ENCODE measurements at places on chromosomes 1 and 21. TPM values are rescaled to one million over a fixed set of nuclear protein-coding genes. Genes with fewer than 3 reads are reported as not detected.
A peak's percentile ranks its signal among the peaks of the same experiment; 100 is the strongest.

DNA sequence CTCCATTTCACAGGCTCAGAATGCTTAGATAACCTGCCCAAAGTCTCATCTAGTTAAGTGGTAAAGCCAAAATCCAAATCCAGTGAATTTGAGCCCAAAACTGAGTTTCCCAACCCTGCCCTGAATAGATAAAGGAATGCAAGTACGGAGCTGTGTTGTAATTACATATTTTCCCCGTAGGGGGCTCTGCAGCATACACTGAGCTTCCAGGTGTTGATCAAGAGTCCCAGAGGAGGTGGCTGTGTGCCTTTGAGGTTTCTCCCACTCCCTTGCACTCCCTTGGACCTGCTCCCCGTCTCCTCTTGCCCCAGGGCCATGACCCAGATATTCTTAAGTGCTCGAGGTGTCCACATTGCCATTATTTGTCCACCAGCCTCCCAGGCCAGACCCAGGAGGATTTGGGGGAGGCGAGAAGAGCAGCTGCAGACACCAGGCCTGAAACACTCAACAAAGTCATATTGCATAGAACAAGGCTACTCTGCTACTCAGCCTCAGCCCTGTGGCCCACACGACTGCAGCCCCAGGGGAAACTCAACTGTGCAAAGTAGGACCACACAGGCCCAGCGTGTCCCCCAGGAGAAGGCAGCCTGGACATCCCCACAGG is 18.4 kb upstream of the LY9 start:
- no peak for DNase-seq

DNA sequence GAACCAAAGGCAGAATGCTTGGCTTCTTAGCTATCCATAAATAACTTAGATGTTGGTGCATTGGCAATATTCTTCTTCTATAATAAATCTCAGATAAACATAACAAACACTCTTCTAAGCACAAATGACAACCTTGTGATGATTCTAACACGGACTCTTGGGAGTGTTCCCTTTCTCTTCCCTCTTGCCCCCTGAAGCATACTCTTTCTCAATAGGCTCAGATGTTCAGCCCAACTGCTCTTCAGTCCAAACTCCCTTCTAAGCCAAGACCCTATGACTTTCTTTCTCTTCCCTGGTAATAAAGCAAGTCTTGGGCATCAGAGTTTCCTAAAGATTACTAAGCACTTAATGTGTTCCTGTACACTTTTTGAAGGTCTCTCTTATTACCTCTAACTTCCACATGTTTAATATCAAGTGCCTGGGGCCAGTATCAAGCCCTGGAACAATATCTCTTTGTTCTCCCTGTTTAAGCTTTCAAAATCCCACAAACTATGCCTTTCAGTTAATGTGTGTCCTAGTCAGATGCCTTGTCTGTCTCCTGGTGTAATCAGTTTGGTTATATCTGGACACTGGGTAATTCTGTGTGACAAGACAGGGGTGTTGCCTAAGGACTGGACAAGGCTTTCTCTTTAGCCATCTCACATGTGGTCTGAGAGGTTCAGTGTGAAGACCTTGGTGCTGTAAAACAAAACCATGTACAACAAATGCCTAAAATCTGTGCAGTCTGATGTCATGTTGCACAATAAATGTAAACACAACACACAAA is 92.9 kb upstream of the IVNS1ABP start:
- DNase-seq = no peak

GRCh38 chr1:181936269-181936668 is 125.2 kb downstream of the ZNF648 start:
- no peak for DNase-seq

DNA sequence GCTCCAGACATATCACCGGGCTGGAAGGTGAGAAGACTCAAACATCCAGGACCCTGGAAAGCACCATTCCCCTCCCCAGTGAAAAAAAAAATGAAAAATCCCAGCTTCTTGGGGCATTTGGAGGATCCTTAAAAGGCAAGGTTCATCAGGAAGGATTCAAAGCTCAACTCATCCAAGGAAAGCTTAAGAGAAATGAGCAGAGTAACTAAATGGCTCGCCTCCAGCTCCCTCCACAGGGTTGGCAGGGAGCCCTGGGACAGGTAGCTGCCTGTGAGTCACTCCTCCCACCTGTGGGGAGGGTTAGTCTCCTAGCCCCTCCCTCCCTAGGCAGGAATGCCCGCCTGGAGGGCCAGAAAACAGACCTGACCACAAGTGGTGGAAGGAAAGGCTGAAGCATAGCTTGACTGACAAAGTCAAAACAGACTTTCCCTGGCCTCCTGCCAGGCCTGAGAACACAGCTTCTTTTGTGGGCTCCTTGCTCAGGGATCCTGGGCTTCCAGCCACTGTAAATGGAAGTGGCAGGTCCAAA is 712 bp upstream of the LAMB3 start:
- DNase-seq = peak; percentile 82

DNA sequence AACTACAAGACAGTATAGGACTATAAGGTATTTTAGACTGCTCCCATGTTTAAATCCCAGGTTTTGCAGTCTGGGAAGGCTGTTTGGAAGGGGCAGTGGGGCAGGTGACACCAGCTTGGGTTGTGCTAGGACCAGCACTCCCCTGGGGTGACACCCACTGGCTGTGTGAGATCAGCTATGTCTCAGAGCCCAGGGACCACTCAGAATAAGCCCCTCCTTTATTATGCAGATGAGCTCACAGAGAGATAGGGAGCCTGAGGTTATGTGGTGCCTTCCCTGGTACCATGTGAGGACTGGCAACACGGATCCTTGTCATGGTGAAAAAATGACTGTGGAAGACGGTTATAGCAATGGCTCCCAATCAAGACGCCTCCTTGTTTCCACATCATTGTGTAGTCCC is 71.0 kb downstream of the NENF start:
- no peak for DNase-seq

GRCh38 chr1:29332204-29332603 is 95.9 kb downstream of the PTPRU start:
- no peak for DNase-seq

DNA sequence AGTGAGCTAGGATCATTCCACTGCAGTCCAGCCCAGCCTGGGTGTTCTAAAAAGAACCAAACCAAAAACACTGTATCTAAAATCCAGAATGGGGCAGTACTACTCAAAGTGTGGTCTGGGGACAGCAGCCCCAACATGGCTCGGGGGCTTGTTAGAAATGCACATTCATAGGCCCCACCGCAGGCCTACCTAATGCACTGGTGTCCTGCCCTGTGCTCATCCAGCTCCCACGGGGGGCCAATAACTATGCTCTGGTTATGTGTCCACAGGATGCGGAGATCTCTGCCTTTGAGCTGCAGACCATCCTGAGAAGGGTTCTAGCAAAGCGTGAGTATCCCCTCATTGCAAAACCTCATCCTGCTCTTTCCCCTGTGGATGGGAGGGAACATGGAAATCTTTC is 51.5 kb downstream of the CAPN2 start:
- no peak for DNase-seq

DNA sequence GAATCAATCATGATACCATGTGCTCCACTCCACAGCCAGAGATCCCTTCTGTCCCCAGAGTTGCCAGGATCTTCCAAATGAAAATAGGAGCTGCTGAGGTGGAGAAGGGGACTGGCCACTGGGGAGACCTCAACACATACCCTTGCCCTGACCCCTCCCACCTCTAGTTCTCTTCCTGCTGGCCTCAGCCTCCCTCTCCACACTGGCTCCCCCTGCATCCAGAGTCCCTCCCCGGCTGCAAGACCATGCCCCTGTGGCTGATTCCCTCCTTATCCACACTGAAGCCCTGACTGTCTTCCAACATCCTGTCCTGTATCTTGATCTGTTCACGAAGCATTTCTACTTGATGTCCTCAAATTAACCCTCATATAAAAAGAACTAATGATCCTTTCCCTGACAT is 21.1 kb upstream of the CDK18 start:
- no peak for DNase-seq

GRCh38 chr1:173205146-173206051 is 1.7 kb downstream of the TNFSF4 start:
- DNase-seq = no peak

DNA sequence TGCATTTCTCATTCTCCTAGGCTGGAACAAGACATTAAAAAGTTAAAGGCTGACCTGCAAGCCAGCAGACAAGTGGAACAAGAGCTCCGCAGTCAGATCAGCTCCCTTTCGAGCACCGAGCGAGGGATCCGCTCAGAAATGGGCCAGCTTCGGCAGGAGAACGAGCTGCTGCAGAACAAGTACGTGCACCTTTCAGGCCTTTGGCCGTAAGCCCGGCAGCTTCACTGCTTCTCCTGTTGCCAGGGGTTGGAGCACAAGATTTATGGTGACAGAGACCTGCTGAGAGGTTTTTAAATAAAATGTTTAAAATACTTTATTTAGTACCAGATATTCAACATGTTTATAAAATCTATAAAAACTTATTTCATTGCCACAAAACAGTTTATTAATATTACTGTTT is 53.4 kb downstream of the MACO1 start:
- DNase-seq = peak; percentile 30

DNA sequence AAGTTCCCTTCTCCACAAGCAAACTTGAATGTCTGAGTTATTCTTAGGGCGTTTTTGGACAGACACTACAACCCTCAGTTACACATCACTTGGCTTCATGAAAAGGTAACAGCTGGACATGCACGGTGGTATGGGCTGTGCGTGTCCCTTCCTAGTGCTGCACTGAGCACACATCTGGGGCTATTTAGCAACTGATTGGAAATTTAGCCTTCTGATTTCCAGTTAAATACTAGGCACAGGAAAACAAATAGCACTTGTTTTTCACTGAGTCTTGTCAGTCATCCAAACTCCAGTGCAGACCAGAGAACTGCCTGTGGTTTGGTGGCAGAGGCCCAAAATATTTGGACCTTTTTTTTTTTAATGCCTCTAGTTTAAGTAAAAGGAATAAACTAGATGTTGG is 134.7 kb downstream of the TGFBR3 start:
- DNase-seq = no peak

GRCh38 chr1:229699613-229700267 is 73.7 kb downstream of the URB2 start:
- no peak for DNase-seq

GRCh38 chr1:248046536-248046935 is at the start of gene OR2L3:
Gene OR2L3, plus strand, starts transcription at chr1:248046836. Its CDS starts 13,846 bp downstream, at chr1:248060682.
- no peak for DNase-seq

DNA sequence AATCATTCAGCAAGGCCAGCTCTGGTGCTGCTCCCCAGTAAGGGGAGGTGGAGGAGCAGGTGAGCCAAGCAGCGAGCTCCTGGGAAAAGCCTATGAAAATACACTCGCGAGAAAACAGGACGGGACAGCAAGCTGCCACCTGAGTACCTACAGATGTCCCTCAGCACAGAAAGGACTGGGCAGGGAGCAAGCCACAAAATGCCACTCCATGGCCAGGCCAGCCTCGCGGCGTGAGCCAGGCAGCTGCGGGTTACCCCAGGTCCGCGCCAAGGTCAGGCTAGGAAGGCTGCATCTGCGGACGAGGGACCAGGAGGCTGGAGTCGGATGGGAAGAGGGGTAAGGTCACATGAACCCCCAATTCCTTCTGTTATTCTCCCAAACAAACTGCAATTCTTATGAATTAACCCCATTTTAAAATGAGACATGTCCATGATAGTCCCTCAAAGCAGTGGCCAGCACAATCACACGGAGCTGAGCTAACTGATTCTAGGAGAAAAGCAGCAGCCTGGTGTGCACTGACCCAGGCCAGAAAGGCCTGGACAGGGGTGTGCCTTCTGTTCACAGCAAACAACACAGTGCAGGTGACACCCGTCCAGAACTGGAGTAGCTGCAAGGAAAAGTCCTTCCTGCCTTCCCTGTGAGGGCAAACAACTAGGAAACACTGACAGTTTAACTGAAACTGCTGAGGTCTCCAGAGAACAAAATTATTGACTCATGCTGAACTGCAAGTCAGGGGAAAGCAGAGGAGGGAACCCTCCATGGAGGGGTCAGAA is 26.5 kb downstream of the PARP1 start:
- DNase-seq = no peak

- no peak for DNase-seq
These were observed 102.2 kb downstream of the TSEN15 start for GRCh38 chr1:184153731-184154130.

DNA sequence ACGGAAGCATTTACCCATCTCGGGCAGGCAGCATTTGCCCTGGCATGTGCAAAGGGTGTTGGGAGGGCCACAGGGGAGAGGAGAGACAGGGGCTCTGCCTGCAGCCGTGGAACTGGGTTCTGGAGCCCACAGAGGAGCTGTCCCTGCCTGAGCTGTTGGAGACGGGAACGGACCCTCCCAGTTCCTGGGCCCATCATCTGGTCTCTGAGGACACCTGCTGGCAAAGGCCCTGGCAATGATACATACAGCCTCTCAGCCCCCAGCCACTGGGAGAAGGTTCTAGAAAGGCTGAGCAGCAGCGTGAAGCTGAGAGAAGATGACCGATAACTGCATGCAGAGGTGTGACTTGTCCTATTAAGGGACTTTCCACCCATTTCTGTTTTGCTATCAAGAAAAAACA is 31.4 kb downstream of the FAAP20 start:
- DNase-seq = no peak

- DNase-seq = no peak
These were observed 1.6 kb upstream of the SH3BGRL3 start for GRCh38 chr1:26278303-26278702.

GRCh38 chr1:110091381-110091780 is 20.9 kb upstream of the UBL4B start:
- DNase-seq = no peak

- DNase-seq = no peak
These were observed 480.2 kb upstream of the RUNX1 start for GRCh38 chr21:35529171-35529863.

DNA sequence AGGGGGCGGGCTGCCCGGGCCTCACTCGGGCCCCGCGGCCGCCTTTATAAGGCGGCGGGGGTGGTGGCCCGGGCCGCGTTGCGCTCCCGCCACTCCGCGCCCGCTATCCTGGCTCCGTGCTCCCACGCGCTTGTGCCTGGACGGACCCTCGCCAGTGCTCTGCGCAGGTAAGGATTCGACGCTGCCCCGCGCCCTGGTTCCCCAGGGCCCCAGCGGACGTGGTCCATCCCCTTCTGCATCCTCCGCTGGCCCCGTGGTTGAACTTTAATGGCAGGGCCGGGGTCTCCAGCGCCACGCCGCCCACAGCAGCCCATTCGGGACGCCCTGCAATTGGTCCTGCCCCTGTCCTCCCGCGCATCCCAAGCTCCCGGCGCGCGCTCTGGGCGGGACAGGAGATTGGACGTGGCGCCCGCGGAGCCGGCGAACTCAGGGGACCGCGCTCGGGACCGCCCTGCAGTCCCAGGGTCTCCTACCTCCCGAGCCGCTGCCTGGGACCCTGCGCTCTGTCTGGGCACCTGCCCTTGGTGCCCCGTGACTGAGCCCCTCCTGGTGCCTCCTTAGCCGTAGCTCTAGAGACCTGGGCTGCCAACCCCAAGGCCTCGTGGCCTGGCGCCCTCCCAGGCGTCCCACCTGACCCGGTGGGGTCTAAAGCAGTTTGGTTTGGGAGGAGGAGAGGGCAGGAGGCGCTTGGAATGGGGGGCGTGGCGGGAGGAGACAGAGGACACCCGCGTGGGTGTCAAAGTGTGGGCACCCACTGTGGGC is at the start of gene ALPL:
Gene ALPL, plus strand, starts transcription at position 73 of the 762 bp plus-strand sequence. CDS start 44,659 bp downstream, outside the sequence.
- DNase-seq = no peak

FCRL5 gene
- total RNA-seq = not detected

TAS1R1 gene
- total RNA-seq = not detected

C2CD4D gene
- total RNA-seq = 1.8 TPM

YBX1 gene
- total RNA-seq = 82.7 TPM

PLA2G2A gene
- not detected for total RNA-seq

SPRR1B gene
- not detected for total RNA-seq

MARK1 gene
- 44.1 TPM for total RNA-seq

KCNA2 gene
- 257 TPM for total RNA-seq

CDK18 gene
- 72.5 TPM for total RNA-seq

DIO1 gene
- not detected for total RNA-seq

CCDC17 gene
- total RNA-seq = 5.6 TPM

OR2L8 gene
- 1.6 TPM for total RNA-seq

RBM11 gene
- 12.8 TPM for total RNA-seq

LCE1C gene
- total RNA-seq = not detected

SPATA45 gene
- total RNA-seq = not detected
